Stimulated activated CD8-positive, alpha-beta memory T cell treated with anti-CD3 and anti-CD28 coated beads, Interleukin-4, amount 100 ng/mL, for 4 hours (primary cell): ENCODE measurements at places on chromosomes 2 and 18.

GRCh38 chr2:174603280-174603679 lies 5.7 kb upstream of the WIPF1 start:
- DNase-seq, result peak; percentile 13

GRCh38 chr2:162932416-162932815 lies 93.8 kb upstream of the KCNH7 start:
- DNase-seq, result no peak

- DNase-seq, result no peak
These were observed 34.3 kb upstream of the SNED1 start for GRCh38 chr2:240963868-240964703.

GRCh38 chr18:72086421-72086820 lies 457.7 kb downstream of the CBLN2 start:
- no peak for DNase-seq

GRCh38 chr2:207835805-207836204 lies 66.1 kb upstream of the FZD5 start:
- DNase-seq, result no peak

GRCh38 chr2:240433973-240434727 lies 1.3 kb upstream of the GPC1 start:
- no peak for DNase-seq

DNA sequence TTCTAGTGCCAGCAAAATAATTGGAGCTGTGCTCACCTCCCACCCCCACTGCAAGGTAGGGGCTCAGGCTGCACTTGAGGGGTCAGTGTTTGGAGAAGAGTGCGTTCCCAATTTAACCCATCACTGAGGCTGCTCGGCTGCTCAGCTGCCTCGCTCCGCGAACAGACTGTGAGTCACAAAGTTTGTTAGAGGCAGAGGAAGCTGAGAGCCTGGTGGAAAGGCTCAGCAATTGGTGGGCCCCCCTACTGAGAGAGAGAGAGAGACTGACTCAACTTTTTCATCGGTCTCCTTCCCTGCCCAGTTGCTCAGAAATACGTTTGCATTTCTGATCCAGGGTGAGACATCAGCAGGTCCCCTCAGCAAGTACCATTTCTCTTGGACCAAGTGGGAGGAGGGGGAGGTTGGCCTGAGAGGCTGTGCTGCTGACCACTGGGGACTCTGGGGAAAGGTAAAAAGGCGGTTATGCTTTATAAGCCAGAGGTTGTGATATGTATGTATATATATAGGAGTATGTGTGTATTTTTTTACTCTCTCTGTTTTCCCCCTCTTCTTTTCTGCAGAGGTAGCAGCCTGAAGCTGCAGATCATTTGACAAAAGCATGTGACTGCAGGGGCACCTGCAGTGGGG lies 1.5 kb downstream of the EFR3B start:
- no peak for DNase-seq

GRCh38 chr2:224357098-224357901 lies 44.6 kb downstream of the FAM124B start:
- peak; percentile 28 for DNase-seq

- DNase-seq, result no peak
These were observed 42.9 kb upstream of the HS6ST1 start for GRCh38 chr2:128361376-128362131.
